ENCODE measurements at places on chromosomes 4 and X.

DNA sequence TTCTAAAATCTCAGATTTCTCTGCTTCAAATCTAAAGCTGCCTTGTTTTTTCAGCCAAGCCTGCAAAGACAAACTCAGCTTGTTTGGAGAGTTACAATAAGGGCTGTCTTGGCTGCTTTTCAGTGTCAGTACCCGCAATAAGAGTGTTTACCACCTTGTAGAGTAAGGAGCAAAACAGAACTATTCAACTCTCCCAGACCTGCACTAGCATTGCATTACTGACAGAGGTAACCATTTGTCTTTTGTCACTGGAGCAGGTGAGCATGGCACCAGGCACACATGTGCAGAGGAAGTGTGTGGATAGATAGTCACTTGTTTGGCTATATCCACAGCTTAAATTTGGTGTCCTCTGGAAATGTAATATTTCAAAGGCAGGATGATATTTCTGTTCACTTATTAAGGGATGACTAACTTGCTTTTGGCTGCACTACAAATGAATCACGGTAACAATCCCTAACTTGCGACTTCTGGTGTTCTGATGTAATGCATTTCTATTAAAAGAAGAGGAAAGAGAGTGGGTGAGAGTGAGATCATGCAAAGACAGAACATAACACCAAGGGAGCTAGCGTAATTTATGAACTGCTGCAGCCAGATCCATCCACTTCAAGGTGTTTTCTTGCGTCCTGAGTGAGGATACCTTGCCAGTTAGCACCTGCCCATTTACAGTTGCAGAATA lies 38.6 kb downstream of the PTCHD1 start:
- DNase-seq: no peak

DNA sequence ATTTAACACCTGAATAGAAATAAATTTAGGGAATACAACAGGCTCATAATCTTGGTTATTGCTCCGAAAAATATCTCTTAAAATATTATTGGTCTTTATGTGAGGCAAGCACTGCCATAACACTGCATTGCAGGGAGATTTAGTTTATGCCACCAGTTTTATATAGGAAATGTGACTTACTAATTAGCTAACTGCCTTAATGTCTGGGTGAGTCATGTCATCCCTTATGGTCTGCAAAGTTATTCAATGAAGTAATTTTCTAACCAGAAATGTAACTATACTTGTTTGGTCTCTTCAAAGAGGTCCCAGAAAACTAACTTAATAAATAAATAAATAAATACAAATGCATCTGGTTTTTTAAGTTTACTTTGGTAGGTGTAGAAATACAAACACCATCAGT lies 597.2 kb downstream of the GALNTL6 start:
- no peak for DNase-seq

DNA sequence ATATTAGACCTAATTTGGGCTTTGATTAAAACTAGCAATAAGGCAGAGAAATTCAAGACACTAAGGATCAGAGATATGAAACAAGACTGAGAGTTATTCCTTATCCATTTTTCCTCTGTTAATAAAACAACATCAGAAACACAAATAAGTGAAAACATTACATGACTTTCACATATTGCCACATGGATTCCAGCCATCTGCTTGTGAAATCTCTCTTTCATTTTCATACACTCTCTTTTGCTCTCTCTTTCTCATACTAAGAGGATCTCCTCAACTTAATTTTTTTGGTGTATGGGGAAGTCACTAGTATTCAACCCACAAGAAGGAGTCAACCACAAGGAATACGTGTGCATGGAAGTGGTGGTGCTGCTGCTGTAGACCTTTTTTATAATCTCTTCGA lies 183.0 kb downstream of the LDB2 start:
- no peak for DNase-seq

DNA sequence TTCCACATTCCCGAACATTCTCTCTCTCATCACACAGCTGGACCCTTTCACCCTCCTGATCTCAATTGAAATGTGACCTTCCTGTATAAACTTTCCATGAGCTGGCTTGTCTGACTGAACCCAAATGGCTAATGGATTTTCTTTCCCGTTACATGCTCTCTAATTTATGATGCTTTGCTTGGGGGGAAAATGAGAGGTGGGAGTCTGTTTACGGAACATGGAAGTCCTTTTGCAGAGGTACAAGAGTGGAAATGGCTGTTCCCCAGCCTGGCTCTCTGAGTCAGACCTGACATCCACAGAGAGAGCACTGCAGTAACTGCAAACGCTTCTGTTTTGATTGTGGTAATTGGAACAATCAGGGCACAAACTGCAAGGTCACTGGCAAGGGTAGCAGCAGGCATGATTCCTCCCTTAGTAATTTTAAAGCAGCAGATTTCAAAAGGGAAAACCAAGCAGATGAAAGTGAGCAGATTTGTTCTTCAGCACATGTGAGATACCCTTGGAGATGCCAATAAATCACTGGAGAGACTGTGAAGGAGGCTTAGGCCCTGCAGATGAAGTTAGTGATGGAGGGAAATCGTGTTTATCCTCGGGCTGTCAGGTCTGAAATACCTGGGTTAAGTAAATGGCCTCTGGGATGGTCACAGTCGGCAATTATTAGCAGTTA lies 83.9 kb downstream of the SNCA start:
- DNase-seq: no peak

GRCh38 chr4:82388405-82388804 lies 14.6 kb upstream of the HNRNPD start:
- DNase-seq: no peak

- DNase-seq: no peak
These were observed 512.5 kb upstream of the HTR2C start for GRCh38 chrX:114071412-114071811.

GRCh38 chrX:128699716-128700285 lies 647.6 kb upstream of the ACTRT1 start:
- DNase-seq: no peak

- DNase-seq: no peak
These were observed 200.6 kb upstream of the RBPJ start for GRCh38 chr4:26120098-26120825.

- no peak for DNase-seq
These were observed 167.0 kb upstream of the GALNT7 start for GRCh38 chr4:173001571-173001970.

DNA sequence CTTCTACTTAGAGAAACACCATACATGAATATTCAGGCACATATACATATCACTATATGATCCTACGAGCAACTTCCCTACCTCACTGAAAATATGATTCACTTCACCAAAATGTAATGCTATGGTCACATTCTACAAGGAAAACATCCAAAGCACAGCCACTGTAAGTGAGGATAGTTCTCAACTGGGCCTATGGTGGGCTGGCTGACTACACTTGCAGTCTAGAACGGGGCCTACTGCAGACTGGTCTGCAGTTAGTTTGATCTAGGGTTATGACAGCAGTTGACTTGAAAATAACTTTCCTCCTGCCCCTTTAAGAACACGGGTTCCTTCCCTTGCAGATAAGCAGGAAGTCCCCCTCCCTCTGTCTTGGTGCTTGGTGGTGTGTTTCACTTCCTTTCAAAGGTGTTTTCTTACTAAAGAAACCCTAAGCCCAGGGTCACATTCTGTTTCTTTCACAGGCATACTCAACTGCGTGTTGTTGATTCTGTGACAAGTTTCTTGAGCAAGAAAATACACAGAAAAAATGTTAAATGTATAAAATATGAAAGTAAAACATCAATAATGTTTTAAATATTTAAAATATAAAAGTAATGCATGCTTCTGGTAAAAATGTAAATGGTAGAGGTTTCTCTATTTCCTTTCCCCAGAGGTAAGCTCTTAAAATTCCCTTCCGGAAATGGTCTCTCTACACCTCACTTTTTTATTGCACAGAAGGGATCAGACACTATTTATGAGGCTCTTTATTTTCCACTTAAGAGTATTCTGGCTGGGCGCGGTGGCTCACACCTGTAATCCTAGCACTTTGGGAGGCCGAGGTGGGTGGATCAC lies 18.0 kb upstream of the TMSB4X start:
- DNase-seq: peak; percentile 80

Measured in DND-41 (cell line).